ENCODE measurements at places on chromosomes 4 and X.

GRCh38 chr4:48554606-48555005, 64.6 kb downstream of the ZAR1 start:
- H3K4me3 ChIP-seq, result no peak overlapping the region
- H3K4me1 ChIP-seq, result peaks cover 6% of the 10 kb centered on the region
- H3K27me3 ChIP-seq, result no peaks in the 10 kb centered on the region

DNA sequence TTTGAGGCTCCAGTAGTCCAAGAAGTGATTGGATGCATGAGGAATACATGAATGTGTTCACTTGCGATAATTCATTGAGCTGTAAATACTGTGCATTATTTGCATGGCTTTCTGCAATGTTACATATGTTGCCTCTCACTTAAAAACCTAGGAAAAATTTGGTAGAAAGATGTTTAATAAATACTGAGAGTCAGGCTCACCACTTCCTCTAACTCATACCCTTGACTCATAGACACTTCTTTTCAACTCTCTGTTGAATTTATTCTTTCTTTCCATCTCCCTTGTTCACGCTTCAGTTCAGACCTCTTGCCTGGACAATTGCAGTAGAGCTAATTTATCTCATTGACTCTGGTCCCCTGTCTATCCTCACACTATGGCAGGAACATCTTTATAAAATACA, 35.8 kb upstream of the LEF1 start:
- no peak for DNase-seq
- no peaks in the 10 kb centered on the region for H3K36me3 ChIP-seq
- no peaks in the 10 kb centered on the region for H3K4me1 ChIP-seq

DNA sequence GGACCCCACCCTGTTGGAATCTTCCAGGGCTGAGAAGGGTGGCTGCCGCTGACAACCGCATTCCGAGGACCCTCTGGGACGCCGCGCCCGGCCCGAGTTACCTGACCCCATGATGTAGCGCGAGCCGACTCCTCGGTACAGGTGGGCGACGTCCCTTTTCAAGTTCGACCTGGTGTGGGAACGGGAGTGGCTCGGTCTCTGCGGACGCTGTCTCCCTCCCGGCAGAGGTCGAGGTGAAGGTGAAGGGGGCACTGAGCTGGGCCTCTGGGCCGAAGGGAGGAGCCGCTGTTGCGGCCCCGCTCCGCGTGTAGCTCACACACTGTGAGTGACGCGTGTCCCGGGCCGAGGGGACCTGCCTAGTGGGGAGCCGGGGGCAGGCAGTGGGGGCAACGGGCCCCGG, 4.5 kb downstream of the GTPBP6 start:
- no peaks in the 10 kb centered on the region for H3K4me1 ChIP-seq
- H3K27ac ChIP-seq, result no peak overlapping the region
- H3K4me3 ChIP-seq, result no peak overlapping the region
- no peaks in the 10 kb centered on the region for H3K36me3 ChIP-seq
- no peaks in the 10 kb centered on the region for H3K27me3 ChIP-seq
- no peak for DNase-seq

DNA sequence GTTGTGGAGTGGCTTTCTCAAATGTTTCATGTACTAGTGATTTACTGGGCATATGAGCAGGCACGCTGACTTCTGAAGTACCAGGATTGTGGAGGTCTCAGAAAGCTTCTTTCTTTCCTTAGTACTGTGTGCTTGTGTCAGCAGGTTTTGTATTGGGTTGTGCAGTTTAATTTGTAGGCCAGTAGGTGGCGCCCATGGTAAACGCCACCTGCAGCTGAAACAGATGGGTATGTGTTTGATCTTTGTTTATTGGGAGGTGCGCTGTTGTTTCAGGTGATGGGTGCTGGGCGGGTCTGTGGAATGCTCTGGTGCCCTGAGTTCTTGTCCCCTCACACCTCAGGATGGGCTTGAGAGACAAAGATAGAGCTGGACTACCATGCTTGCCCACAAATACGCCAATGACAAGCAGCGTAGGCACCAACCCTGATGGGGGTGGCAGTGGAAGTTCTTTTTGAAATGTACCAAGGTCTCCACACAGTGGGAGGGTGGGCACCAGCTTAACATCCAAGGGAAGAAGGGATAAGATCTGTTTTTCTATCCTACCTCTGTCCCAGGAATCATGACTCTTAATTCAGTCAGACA, 141.5 kb downstream of the RPS6KA6 start:
- no peak overlapping the region for H3K27ac ChIP-seq
- H3K36me3 ChIP-seq, result no peaks in the 10 kb centered on the region
- H3K4me3 ChIP-seq, result no peak overlapping the region
- H3K4me1 ChIP-seq, result no peaks in the 10 kb centered on the region
- no peaks in the 10 kb centered on the region for H3K27me3 ChIP-seq
- peak; percentile 15 for DNase-seq

- H3K27ac ChIP-seq, result no peak overlapping the region
- no peak for DNase-seq
- H3K27me3 ChIP-seq, result no peaks in the 10 kb centered on the region
- peaks cover 3% of the 10 kb centered on the region for H3K4me1 ChIP-seq
- no peak overlapping the region for H3K4me3 ChIP-seq
Observed at GRCh38 chrX:132855780-132856341, 102.6 kb downstream of the HS6ST2 start.

GRCh38 chr4:148814030-148814429, 371.8 kb upstream of the NR3C2 start:
- no peaks in the 10 kb centered on the region for H3K27me3 ChIP-seq
- H3K4me1 ChIP-seq, result peaks cover 9% of the 10 kb centered on the region
- no peak overlapping the region for H3K27ac ChIP-seq
- H3K36me3 ChIP-seq, result no peaks in the 10 kb centered on the region

GRCh38 chr4:73777612-73778011, 37.2 kb downstream of the CXCL8 start:
- no peak overlapping the region for H3K4me3 ChIP-seq
- H3K4me1 ChIP-seq, result no peaks in the 10 kb centered on the region
- DNase-seq, result no peak
- no peak overlapping the region for H3K27ac ChIP-seq
- no peaks in the 10 kb centered on the region for H3K36me3 ChIP-seq

- H3K4me1 ChIP-seq, result no peaks in the 10 kb centered on the region
- H3K27me3 ChIP-seq, result no peaks in the 10 kb centered on the region
- no peak overlapping the region for H3K27ac ChIP-seq
- H3K36me3 ChIP-seq, result no peaks in the 10 kb centered on the region
- H3K4me3 ChIP-seq, result no peak overlapping the region
Observed at GRCh38 chr4:23897564-23898109, 7.8 kb upstream of the PPARGC1A start.

DNA sequence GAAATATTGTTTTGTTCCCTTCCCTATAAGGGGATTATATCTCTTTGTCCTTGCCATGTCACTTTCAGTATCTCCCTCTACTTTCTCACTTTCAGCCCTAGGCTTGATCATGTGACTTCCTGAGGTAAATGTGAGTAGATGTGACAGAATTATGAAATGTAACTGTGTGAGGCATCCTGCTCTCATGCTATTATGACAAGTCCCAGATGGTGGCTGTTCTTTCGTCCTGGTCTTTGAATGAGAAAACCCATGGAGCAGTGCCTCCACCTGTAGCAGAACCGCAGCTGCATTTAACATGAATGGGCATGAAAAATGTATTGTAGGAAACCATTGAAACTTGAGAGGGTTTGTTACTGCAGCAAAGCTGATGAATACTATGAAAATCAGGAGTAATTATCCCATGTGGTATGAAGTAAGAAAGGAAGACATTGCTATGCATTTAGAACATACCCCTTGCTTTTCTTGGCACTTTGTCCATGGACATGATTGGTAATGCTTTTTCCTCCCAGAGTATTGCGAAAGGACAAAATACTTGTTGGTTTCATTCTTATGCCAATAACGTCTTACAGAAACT, 202.2 kb upstream of the GPRIN3 start:
- no peak overlapping the region for H3K27ac ChIP-seq
- H3K27me3 ChIP-seq, result no peaks in the 10 kb centered on the region
- H3K4me1 ChIP-seq, result no peaks in the 10 kb centered on the region

DNA sequence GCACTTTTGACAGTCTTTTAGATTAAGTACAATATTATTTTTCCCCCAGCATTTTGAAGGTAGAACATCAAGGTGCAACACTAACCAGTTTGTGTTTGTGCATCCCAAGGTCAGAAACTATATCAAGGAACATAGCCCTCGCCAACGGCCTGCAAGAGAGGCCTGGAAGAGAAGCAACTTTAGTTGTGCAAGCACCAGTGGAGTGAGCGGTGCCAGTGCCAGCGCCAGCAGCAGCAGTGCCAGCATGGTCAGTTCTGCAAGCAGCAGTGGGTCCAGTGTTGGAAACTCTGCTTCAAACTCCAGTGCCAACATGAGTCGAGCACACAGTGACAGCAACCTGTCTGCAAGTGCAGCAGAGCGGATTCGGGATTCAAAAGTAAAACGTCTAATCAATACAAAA, 21.7 kb downstream of the FAM199X start:
- H3K4me3 ChIP-seq, result no peak overlapping the region
- no peak for DNase-seq
- no peaks in the 10 kb centered on the region for H3K27me3 ChIP-seq
- H3K27ac ChIP-seq, result no peak overlapping the region

GRCh38 chr4:8699063-8699385, 106.5 kb downstream of the CPZ start:
- no peaks in the 10 kb centered on the region for H3K36me3 ChIP-seq
- peaks cover 1% of the 10 kb centered on the region for H3K4me1 ChIP-seq
- peaks cover 3% of the 10 kb centered on the region for H3K27me3 ChIP-seq
- no peak for DNase-seq

DNA sequence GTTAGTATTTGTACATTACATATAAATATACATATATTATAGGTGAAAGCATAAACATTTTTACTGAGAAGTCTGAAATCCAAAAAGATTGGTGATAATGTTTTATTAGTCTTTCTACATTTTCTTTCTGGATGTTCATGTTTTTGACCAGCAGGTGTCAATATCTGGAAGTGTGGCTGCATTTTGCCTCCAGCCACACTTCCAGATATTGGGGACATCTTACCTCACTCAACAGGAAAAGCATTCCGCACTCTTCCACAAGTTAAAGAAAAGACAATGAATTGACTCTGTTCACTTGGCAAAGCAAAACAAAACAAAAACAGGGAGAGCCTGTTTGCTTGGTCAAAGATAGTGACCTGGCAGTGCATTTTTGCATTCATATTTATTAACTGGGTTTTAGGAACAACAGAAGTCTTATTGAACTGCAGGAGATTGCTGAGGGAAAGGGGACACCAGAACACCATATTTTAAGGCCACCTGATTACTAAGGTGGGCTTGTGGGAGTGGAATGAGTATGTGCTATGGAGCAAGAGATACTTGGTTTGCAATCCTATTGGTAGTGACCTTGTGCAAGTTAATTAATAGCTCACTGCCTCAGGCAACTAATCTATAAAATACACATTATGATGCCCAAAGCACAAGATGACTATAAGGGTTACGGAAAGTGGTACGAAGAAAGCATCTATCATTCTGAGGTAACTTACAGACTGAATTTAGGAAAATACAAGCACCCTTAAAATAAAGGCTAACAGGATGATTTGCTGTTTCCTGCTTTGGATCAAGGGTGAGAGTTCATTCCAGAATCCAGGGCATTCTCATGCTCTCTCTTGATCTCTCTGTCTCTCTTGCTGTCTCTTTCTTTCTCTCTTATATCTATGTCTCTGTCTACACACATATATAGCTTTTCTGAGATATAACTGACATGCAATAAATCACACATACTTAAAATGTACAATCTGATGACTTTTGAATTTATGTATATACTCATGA, 389.9 kb upstream of the EMCN start:
- no peak overlapping the region for H3K4me3 ChIP-seq
- H3K36me3 ChIP-seq, result no peaks in the 10 kb centered on the region

GRCh38 chrX:3145716-3146115, 104.4 kb downstream of the ARSF start:
- peak; percentile 16 for DNase-seq
- H3K27me3 ChIP-seq, result no peaks in the 10 kb centered on the region
- peak overlapping the region; percentile 13 for H3K4me3 ChIP-seq
- H3K27ac ChIP-seq, result no peak overlapping the region

GRCh38 chr4:25874655-25875054, 11.9 kb upstream of the SEL1L3 start:
- no peak for DNase-seq
- H3K4me3 ChIP-seq, result no peak overlapping the region
- H3K36me3 ChIP-seq, result no peaks in the 10 kb centered on the region
- no peak overlapping the region for H3K27ac ChIP-seq

DNA sequence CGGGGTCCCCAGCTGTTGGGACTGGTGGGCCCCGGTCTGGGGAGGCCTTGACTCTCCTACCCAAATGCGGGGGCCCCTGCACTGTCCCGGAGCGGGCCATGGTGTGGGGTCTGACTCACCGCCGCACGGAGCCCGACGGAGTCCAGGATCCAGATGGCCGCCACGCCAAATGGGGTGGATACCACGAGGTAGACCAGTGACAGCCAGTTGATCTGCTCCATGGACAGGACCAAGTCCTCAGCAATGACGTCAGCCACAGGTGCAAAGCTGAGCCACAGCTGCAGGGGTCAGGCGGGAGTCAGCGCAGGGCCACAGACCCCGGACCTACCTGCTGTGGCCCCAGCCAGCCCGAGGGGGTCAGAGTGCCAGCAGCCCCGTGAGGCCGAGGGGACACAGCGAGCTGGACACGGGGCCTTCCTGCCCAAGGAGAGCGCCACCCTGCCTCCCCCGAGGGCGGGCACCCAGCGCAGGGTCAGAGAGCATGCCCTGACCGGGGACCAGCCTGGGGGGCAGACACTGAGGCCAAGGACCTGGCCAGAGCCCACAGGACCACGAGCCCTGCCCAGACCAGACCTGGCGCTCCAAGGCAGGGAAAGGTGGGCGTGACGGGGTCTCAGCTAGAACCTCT, 2.4 kb downstream of the SLC49A3 start:
- H3K4me3 ChIP-seq, result no peak overlapping the region
- H3K27me3 ChIP-seq, result peaks cover 3% of the 10 kb centered on the region
- no peak overlapping the region for H3K27ac ChIP-seq
- H3K4me1 ChIP-seq, result peaks cover 11% of the 10 kb centered on the region
- no peak for DNase-seq

DNA sequence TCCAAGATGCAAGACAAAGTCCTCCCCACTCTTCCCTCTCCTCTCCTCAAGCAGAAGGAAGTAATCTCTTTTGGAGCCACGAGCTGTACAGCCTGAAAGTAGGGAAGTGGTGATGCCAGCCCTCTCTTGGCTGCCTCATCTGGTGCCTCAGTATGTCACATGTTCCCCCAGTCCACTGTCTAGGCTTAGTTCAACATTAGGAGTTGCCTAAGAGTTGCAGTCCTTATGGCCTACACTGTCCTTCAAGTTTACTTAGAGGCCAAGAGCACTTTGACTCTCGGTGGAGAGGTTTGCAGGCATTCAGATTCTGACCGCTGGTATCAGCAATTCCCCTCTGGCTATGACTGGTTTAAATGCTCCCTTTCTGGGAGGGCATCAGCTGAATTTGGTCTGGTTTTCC, 735.6 kb downstream of the GLUD2 start:
- no peak overlapping the region for H3K4me3 ChIP-seq
- H3K4me1 ChIP-seq, result no peaks in the 10 kb centered on the region
- no peaks in the 10 kb centered on the region for H3K27me3 ChIP-seq

Data from neural progenitor cell (in vitro differentiated cells).